Left cardiac atrium (tissue), 4 donors: ENCODE measurements at places on chromosomes 16 and 17.

DNA sequence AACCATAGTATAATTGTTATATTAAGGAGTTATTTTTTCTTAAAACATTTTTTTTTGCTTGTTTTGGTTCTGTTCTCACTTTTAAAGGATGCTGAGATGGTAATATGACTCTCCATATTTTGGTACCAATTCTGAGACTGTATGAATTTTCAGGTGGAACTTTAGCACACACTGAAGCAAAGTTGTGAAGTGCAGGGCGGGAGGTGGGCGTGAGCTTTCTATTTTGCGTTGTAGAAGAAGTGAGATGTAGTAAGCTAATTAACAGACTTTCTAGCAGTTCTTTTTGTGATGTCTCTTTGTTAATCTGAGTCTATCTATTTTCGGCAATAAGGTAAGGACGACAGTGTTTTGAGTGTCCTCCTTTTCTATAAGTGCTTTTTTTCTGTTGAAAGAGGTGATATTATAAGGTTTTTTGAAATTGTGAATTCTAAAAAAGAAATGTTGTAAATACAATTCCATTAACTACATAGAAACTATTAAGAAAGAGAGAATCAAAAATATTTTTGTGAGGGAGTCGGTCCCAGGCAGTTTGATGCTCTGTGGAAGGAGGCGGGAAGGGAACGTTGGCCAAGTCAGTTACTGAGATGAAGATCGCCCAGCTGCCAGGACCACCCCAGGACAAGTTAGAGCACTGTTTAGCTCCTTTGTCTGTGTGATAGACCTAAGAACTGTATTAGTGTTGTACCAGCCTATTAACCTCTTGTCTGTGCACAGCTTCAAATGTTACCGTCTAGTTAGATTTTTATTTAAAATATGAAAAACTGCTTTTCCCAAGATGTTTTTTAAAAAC, 65.0 kb downstream of the CCDC182 start:
- DNase-seq = no peak

DNA sequence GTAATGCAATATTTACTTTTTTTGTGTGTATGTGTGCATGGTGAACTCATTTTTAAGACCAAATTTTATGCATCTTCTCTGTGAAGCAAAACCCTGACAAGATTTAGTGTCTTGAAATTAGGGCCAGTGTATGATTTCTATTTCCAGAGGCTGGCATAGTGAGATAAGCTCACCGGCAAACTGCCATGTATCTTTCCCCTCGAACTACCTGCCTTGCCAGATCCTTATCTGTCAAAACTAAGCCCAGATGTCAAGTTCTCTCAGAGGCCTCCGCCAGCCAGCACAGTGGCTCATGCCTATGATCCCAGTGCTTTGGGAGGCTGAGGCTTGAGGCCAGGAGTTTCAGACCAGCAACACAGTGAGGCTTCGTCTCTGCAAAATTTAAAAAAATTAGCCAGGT, 10.0 kb downstream of the USP32 start:
- no peak for DNase-seq

DNA sequence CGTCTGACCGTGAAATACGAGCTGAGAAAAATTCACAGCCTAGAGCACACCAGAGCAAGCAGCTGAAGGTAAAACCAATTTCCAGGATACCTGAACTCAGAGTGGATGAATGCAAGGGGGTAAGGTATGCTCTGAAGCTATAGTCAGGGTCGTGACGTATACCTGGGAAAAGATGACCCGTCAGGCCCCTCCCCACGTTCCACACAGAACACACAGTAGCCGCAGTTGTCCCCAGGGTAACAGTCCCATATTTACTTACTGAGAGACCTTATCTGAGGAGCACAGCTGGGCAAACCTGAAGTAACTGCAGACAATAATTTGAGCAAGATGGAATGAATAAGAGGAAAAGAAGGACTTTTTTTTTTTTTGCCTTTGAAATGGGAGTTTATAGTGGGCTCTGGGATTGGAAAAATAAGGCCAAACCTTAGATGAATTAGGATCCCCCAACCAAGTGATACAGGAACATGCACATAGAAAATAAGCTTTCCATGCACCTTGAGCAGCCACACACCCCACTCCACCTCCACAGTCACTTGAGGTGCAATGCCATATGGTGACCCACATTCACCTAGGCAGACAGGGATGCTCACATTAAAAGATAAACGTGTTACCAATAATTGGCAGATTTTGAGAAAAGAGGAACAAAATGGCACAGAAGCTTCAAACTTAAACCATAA, 38.0 kb downstream of the ABCA6 start:
- DNase-seq = no peak

GRCh38 chr16:61595605-61596004, 440.6 kb downstream of the CDH8 start:
- no peak for DNase-seq

DNA sequence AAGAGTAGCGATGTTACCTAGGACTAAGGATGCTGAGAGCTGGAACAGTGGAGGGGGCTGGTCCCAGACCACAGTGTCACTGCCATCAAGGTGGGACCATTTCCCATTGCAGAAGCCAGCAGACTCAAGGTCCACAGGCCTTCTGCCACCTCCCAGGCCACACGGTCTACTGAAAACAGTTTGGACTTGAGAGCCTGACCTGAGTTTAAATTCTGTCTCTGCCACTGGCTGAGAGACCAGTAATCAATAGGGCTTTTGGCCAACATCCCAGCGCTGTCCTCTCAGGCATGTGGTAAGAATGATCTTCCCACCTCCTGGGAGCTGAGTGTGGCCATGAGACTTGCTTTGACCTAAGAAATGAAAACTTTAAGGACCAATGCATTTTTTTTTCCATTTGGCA, 331.4 kb upstream of the CDH5 start:
- no peak for DNase-seq

DNA sequence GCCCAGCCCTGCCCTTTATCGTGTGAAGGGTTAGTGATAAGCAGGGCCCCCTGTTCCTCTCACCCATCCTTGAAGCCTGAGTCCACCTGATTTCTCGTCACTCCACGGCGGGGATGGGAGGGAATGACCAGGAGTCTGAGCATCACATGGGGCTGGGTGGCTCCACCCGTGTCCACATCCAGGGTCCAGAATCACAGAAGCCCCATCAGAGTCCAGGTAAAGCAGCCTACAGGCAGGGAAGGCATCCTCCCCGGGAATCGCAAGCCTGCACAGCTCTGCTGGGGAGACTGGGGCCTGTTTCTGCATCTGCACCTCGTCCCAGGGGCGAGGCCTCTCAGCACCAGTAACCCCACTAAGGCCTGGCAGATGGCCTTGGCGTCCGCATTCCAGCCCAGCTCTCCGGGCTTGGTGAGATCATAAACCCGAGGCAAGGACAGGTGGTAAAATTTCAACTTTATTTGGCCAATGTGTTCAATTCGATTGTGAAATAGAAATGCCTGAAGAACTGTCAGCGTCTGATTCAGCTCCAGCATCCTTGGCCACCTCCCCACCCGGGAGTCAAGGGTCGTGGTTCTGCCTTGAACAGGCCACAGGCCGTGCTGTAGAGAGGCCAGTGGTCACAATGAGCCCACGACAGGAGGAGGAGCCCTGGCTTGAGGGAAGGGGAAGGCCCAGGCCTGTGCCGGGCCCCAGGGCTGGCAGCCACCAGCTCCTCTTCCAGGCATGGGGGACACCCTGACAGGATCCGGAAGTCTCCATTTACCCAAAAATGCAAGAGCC, 8.1 kb upstream of the PPP1R27 start:
- DNase-seq = no peak

- peak; percentile 58 for DNase-seq
Measured at GRCh38 chr16:9053006-9053601, 38.3 kb upstream of the HAPSTR1 start.

DNA sequence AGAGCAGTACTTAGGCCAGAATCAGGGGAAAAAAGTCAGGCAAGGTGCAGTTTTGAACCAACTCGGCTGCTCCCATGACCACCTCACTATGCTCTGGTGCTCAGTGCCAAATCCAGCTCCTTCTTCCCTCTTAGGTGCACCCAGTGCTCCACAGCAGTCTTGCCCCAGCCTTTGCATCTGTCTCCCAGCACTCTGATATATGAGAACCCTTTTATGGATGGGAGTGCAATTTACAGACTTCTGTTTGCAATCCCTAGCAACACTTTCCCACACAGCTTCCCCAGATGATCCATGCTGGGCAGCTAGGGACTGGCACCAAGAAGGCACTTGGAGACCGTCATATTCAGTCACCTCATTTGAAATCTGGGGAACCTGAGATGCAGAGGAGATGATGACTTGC, 267.9 kb upstream of the CCL2 start:
- no peak for DNase-seq

DNA sequence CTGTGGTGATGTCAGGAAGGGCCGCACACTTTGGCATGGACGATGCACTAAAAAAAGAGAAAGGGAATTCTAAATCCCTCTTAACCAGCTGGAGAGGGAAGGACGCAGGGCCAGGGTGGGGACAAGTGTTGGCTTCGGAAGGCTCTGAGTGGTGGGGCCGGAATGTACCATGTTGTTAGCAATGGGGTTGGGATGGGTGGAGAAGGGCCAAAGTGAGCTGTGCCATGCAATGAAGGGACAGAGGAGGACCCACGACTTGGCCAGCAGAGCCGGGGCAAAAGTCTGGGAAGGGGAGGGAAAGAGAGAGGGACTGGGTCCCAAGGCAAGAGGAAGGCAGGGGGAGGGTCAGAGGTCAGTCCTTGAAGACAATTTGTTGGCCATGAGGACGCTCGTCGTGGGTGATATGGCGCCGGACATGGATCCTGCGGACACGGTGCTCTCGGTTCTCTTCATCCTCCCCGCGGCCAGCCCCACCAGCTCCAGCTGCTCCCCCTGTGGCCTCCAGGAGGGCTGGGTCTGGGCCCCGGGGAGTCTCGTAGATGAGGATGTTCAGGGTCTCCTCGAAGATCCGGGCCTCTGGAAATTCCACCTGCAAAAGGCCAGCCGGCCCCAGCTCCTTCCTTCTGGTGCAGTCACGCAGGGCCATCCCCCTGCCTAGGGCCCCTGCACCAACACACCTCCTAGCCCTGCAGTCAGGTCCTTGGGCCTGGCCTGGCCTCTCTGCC, 6.4 kb downstream of the ASPHD1 start:
- DNase-seq = no peak

DNA sequence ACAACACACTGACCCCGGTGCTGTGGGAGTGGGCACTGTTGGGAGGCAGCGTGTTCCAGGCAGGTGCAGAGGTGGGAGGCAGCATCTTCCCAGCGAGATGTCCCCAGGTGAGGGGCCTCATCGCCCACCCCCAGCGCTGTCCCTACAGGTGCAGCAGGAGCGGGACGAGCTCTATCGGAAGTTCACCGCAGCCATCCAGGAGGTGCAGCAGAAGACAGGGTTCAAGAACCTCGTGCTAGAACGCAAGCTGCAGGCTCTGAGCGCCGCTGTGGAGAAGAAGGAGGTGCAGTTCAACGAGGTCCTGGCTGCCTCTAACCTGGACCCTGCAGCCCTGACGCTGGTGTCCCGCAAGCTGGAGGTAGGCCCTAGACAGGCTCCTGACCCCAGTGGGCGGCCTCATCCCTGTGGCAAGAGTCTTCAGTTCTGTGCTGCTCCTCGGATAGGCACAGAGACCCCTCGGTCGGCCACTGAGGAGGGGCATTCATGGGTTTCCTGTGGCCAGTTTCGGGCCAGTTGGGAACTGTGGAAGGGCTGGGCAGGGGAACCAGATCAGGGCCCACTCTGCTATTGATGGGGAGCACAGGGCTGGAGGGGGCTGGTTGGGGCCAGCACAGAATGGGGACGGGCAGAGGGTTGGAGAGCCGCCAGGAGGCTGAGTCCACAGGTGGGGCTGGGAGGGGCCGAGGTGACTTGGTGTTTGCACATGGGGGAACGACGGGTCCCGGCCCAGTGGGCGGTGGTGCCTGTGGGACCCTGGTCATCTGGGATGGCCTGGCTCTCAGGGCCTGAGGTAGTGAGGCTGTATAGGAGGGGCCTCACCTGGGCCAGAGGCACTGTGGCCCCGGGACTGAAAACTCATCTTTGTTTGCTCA, 21.1 kb upstream of the DBNDD1 start:
- DNase-seq = no peak

DNA sequence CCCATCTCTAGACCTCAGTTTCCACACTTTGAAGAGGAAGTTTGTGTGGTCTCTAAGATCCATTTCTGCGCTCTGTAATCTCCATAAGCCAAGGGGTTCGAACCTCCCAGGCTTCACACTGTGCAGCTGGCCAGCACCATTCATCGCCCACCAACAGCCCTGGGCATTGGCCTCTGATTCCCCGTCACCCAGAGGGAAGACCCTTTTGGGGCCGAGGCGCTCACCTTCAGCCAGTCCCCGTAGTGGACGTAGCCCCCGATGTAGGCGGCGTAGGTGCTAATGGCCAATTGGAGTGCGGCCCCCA, 678 bp downstream of the TMEM101 start:
- no peak for DNase-seq

- DNase-seq = no peak
Measured at GRCh38 chr17:50841277-50841948, 6.0 kb downstream of the WFIKKN2 start.

GRCh38 chr17:74271281-74271680, 2.8 kb upstream of the DNAI2 start:
- no peak for DNase-seq

GRCh38 chr17:80097127-80097621, 4.2 kb upstream of the GAA start:
- DNase-seq = no peak

- no peak for DNase-seq
Measured at GRCh38 chr17:47999582-47999981, 28.7 kb downstream of the CDK5RAP3 start.

DNA sequence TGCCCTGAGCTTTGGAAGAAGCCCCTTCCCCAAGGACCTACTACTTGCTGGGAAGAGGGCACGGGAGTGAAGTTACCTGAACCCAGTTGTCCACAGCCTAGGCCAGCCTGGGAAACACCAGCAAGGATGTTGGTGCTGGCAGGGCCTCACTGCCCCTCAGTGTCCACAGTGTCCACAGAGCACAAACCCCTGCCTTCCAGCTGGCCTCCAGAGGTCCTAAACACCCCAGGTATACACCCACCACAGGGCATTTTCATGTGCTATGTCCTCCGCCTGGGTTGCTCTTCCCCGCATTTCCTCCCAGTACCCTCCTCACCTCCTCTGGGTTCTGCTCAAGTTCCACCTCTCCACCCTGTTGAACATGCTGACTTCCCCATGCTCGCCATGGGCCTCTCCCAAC, 4.2 kb upstream of the PEMT start:
- DNase-seq = no peak

DNA sequence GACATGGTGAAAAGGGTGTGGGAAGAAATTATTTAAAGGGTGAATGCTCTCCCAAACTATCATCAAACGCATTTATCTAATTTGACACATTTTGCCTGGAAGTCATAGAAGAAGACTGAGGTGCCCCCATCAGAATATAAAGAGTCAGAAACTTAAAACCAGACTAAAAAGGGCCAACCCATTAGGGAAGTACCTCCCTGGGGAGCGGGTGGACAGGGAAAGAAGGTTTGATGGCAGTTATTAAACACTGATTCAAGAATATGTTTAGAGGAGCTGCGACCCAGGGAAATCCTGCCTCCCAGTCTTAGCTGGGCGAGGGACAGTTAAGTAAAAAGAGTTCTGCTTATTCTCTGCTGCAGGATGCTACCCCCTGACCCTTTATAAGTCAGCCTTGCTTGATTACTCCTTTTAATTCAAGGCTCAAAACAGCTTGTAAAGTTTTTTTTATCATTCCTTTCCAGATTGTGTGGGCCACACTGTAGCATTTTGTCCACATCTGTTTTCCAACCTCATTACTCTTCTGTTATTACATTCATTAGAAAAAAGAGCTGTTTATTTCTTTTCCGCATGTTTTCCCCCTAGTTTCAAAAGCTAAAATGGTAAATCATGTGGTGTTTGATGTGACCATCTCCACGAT, 138.5 kb upstream of the TBX2 start:
- no peak for DNase-seq
